ENCODE measurements at places on chromosomes 3 and 15. TPM values are rescaled to one million over a fixed set of nuclear protein-coding genes. Genes with fewer than 3 reads are reported as not detected.

The IQCF5 gene
- not detected for total RNA-seq

The FANCD2OS gene
- not detected for total RNA-seq

The ATG3 gene
- 95.8 TPM for total RNA-seq

The EFCAB12 gene
- total RNA-seq = under 0.01 TPM

The TMEM158 gene
- 79.4 TPM for total RNA-seq

The LARP6 gene
- 108 TPM for total RNA-seq

The AVEN gene
- 24.7 TPM for total RNA-seq

The WDR49 gene
- 0.26 TPM for total RNA-seq
